ENCODE measurements at places on chromosomes 7 and 10. TPM values are rescaled to one million over a fixed set of nuclear protein-coding genes. Genes with fewer than 3 reads are reported as not detected.

TRUB1 gene
- 44.1 TPM for total RNA-seq

TECTB gene
- total RNA-seq, result 0.07 TPM

NYAP1 gene
- total RNA-seq, result 6.7 TPM

GPR26 gene
- not detected for total RNA-seq

PRRT4 gene
- total RNA-seq, result 4.0 TPM

WDFY4 gene
- total RNA-seq, result 0.22 TPM

CD36 gene
- total RNA-seq, result 0.32 TPM

NACAD gene
- 0.05 TPM for total RNA-seq

MRPS17 gene
- 27.5 TPM for total RNA-seq

TBL2 gene
- total RNA-seq, result 55.0 TPM
